ENCODE measurements at places on chromosomes 6 and 20.

DNA sequence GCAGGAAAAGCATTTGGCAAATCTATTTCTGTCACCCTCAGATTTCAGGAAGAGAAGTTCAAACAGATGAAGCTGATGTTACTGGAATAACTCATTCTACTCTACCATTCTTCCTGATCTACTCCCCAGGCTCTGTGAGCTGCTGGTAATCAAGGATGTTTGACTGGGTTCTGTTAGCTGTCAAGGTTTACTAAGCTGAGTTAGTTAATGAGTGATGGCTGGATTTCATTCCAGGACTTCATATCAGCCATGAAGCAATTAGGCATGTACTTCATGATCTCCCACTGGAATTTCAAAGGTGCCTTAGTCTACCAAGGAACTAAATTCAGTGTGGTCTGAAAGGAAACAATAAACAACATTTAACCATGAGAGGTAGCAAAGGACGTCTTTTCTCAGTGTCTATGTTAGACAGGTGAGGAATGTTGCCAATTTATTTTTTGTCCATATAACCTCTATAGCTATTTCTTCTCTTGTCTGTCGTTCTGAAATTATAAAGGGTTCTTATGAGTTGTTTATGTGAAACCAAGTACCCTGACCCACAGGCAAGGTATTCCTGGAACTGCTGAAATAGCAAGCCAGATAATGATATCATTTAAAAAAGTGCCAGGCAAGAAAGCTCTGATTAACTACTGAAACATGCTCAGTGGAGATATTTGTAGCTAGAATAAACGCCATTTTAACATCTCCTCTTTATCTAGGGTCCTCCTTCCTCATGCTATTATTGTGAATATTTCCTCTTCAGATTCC is 112.9 kb downstream of the BACH2 start:
- DNase-seq, result peak; percentile 88

DNA sequence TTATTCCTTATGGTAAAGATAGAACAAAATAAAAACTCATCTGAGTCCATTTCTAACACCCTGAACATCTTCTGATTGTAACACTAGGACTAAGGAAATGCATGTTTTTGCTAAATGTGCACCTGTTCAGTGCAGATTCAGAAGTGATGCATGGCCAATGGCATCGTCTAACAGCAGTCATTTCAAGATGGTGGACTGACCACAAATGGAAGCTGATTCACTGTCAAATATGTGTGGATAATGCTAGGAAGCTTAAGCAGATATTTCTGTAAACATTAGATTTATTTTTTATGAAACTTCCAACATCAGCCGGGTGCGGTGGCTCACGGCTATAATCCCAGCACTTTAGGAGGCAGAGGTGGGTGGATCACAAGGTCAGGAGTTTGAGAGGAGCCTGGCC is 394.8 kb downstream of the SAMD5 start:
- peak; percentile 15 for DNase-seq

GRCh38 chr6:146543211-146543939 is at the start of gene RAB32:
TSS of gene RAB32 (plus strand) at chr6:146543833. CDS start at chr6:146543872, 39 bp downstream.
- DNase-seq, result peak; percentile 92

GRCh38 chr6:97450087-97450486 is 167.1 kb upstream of the MMS22L start:
- DNase-seq, result no peak

GRCh38 chr20:16260911-16261310 is 312.3 kb downstream of the KIF16B start:
- no peak for DNase-seq

DNA sequence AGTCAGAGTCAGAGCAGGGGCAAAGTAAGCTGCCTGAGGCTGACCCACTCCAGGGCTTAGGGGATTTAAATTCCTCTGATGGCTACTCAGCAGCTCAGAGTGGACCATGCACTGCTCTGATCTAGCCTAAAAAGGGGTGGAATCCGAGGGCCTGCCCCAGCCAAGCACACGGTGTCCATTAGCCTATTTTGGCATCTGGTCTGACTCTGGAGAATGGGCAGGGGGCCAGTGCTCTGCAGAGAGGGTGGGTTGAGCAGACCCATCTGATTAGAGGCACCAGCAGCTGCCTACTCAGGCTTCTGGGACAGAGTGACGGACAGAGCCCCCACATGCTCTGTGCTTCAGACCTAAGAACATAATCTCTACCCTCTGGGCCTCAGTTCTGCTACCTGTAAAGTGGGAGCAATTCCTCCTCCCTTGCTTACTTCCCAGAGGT is 25.9 kb upstream of the TGM2 start:
- DNase-seq, result peak; percentile 35

- no peak for DNase-seq
These were observed 11.0 kb upstream of the HIVEP1 start for GRCh38 chr6:12001004-12001705.

GRCh38 chr6:91462241-91462640 is 875.4 kb upstream of the MAP3K7 start:
- peak; percentile 54 for DNase-seq

All from amniotic epithelial cell (primary cell).